ENCODE measurements at places on chromosomes 5 and 9.

- DNase-seq = no peak
Observed at GRCh38 chr9:36922548-36922947, 111.5 kb downstream of the PAX5 start.

- DNase-seq = no peak
Observed at GRCh38 chr5:140224658-140225057, 49.7 kb downstream of the CYSTM1 start.

DNA sequence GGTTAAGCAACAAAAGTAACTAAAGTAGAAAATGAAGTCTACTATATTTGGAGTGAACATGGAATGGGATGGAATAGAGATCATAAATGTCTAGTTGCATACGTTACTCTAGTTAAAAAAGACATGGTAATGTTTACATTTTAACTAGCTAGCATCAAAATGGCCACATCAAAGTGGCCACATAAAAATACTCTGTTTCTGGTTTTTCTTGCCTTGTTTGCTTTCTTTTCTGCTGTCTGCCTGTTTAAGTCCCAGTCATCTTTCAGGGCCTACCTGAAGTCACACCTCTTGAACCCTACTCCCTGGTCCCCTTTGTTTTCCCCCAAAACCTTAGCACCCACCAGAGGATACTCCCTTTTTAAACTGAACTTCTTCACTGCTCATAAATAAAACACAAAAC is 6.4 kb upstream of the KIF2A start:
- DNase-seq = no peak

- DNase-seq = no peak
Observed at GRCh38 chr5:162334944-162335343, 267.4 kb downstream of the GABRG2 start.

- DNase-seq = no peak
Observed at GRCh38 chr5:116664988-116665387, 90.4 kb upstream of the SEMA6A start.

DNA sequence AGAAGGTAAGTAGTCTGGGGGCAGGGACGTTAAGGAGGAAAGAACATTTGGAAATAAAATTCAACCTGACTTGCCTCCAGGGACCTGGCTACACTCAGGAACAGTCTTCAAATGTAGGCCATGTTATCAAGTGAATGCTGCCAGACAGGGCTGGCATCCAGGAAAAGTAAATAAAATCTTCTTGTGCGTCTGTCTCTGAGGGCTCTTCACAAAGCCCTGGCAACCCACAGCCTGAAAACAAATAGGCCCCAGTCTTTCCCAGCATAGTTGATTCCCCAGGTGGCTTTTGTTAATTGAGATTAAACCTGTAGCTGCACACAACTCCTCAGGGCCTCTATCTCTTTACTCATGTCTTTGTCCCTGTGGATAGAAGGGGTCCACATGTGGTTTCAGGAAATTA is 55.4 kb downstream of the STK32A start:
- DNase-seq = no peak

DNA sequence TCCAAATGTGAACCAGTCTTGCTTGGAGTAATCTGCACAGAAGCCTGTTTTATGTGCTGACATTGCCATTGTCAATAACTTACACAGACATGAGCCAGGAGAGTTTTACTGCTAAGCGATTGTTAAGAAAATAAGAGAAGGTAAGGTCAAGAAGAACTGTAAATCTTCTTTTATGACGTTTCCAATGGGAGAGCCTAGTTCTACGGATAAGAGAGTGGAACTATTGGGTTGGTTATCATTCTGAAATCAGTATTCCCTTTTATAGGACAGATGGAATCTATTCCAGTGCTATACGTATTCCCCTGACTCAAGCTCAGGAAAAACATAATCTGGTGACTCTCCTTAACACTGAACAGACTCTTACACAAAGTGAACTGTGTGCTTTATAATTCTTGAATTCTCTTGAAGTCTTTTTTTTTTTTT is 137.9 kb upstream of the OTULINL start:
- DNase-seq = no peak

DNA sequence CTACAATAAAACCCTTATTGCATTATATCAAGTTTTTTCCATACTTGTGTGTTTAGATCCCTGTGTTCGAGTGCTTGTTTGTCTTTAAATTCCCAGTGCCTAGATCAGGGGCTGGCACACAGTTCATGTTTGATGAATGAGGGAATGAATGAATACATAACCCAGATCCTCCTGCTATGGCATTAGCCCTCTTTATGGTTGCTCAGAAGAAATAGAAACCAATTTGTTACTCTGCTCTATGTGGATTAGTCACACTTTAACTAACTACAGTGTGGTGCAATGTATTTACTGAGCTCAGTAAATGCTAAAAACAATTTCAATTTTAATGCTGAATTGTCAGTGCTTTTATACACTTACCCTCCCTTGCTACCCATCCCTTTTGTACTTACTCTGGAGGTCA is 16.4 kb upstream of the GALNT10 start:
- DNase-seq = no peak

DNA sequence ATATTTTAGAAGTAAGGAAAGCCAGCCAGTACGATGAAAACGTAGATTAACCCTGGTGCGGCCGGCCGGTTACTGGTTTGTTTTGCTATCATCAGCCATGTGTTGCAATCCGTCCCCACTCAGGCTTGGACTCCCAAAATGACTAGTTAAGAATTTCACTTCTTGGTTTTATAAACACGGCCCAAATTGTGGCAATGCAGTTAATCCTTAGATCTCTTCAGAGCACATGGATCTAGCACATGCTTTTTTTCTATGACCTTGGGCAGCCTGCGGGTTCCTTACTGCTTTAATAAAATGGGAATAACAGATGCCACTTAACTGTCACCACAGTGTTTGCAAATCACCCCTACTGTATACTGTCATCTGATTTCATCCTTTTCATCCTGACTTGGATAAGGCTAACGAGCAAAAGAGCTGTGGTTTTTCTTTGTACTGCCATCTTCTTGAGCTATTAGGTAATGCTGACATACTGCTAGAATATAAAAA is 1.5 kb downstream of the NDFIP1 start:
- no peak for DNase-seq

DNA sequence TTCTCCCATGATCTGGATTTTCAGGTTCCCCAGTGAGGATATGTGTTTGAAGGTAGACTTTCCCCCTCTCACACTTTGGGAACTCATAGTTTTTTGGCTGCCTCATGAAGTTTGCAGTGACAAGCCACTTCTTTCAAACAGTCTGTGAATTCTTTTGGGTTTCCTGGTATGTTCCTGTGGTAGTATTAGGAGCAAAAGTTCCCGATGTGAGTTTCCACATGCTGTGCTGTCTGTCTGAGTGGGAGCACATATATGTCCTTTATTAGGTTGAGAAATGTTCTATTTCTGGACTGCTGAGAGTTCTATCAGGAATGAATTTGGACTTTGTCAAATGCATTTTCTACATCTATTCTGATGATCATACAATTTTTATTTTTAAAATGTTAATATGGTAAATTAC is 273.2 kb upstream of the TARS1 start:
- no peak for DNase-seq

DNA sequence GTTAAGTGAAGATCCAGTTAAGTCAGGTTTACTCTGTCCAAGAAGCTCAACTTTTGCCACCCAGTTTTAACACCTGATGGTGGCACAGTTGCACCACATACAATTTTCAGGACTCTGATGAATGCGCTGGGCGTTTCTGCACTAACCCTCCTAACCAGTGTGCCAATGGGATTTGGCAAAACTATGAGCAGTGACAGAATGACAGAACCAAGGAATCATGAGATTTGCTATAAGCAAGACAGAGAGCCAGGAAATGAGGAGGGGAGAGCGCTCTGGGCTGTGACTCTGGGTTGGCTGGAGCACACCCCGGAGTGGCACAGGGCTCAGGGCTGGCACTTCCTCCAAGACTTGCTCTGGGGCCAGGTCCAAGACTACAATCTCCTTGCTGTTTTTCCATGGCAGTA is 84.1 kb downstream of the SH3PXD2B start:
- no peak for DNase-seq

DNA sequence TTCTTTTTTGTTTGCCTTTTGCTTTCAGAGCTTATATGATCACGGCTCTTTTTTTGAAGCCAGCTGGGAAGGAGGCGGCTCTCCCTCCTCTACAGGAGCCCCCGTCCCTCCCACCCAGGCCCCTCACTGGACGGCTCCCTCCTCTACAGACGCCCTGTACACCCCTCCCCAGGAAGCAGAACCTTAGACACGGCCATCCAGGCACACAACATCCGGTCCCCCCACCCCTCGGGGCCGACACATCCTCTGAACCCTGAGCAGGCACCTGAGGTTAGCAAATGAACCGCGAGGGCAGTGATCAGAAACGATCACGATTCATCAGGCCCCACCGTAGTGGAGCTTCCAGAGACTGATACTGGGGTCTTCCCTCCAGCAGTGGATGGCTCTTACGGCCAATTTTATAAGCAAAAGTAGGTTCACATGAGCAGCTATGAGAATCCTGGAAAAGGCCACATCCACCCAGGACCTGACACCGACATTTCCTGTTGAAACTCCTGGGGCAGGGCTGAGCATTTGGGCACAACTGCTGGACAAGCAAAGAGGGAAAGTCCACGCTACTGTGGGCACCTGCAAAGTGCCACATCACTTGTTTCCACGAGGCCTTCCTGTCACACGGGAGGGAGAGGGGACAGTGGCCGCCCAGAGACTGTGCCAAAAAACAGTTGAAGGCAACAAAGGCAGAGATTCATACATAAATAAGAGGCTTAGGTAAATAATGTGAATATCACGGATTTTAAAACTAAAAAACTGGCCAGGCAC is 78.9 kb downstream of the SEMA4D start:
- no peak for DNase-seq

DNA sequence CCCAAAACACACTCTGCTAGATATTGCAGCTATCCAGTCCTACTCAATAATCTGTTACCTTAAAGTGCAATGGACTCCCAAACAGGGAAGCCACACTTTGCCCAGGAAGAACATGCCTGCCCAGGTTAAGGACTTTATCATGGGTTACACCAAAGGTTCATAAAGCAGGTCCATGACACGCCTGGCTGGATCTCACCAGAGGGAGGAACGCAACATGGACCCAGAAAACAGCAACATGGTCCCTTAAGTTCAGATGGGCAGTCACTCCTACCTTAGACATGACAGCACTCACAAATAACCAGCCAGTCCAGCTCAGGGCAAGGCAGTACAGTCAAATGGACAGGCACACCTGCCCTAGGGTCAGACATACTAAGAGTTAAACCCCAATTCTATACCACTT is 3.8 kb downstream of the P4HA2 start:
- no peak for DNase-seq

DNA sequence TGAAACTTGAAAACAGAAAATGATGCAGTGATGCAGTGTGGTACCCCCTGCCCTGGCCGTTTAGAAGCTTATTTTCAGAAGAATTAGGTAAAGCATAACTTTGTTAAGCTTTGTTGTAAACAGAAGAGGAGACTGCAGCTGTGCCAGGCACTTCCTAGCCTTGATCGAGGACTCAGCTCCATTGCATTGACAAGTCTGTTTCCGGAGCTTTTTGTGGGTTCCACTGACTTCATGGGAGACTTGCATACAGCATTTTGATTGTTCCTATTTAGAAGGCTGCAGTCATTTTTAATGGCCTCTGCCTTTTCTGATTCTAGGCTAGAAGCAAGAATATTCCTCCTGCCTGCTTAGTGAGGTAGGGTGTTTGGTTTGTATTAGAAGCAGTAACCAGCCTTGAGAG is 12.3 kb downstream of the MVB12B start:
- no peak for DNase-seq

GRCh38 chr9:109182940-109183798 is 16.1 kb upstream of the FRRS1L start:
- no peak for DNase-seq

DNA sequence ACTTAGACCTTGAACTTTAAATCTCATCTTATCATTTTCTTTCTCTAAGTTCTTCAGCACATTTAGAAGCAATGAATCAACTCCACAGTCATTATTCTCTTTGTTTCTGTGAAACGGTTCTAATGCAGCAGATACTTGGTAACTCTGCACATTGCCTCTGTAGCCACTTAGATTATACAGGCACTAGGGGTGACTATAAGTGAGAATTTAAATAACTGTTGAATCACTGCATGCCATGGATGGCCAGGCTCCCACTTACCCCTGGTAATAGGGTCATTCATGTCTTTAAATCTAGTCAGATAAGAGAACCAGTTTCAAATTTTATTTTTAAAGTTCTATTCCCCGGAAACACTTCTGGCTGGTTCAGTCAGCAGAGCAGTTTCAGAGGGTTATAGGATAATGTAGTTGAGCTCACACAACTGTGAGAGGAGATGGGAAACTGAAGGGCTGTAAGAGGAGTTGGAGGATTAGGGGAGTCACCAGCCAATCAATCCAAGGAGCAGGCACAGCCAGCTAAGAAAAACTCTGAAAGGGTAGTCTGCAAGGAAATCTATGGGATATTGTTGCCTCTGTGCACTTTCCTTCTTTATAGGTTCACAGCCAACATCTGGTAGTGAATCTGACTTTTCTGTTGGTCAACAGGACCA is 4.2 kb upstream of the MINAR2 start:
- DNase-seq = no peak

DNA sequence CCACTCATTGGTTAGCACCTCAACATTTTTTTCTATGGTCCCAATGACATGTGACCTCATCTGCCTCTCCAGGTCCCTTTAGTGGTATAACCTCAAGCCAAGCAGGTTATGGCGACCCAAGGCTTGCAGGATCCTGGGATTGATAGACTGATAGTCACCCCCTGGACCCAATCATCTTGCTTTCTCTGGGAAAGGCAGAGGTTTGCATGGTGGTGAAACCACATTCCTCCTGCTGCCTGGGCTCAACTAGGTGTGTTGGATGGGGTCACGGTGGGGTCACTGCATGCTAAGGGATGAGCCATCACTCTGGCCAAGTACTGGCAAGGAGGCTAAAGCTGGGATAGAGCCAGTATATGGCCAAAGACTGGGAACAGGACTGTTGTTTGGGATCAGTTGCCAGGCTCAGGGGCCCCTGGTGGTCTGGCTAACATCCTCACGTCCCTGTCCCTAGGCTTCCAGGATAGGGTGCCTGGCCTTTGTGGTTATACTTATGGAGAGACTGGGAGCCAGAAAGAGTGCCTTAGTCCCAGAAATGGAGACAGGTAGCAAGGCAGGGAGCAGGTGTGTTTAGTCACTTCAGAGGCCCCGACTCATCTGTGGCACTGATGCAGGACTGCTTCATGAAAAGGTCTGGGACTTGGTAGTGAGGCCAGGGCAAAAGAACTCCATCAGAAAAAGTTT is 4.6 kb upstream of the SMIM32 start:
- no peak for DNase-seq

DNA sequence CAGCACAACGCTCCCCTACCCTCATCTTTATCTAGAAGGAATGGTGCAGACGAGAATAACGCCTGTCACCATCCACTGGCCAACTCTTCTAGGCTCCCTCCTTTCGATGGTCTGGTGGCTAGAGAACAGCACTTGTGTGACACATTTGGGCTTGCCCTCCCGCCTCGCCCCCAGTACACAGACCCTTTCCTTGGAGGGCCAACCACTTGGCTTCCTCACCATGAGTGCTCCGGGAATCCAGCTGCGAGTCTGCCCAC is 1.4 kb downstream of the GNAQ start:
- no peak for DNase-seq

DNA sequence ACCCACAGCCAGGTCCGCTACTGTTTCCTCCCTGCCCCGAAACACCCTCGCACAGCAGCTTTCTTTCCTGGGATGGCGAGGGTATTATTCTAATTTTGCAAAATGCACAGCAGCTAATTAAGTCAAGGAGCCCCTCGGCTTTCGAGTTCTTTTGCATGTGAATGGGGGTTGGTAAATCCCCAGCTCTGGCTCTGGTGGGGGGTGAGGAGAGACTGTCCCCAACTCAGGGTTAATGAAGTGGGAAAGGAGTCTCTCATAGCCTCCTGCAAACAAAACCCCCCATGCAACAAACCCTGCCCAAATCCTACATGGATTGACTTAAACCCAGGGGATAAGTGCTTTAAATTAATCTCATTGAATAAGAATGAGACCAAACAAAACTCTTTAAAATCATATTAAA is 8.8 kb downstream of the BARHL1 start:
- DNase-seq = no peak
